Keratinocyte (primary cell): ENCODE measurements at places on chromosomes 13 and 19.
A peak's percentile ranks its signal among the peaks of the same experiment; 100 is the strongest.

DNA sequence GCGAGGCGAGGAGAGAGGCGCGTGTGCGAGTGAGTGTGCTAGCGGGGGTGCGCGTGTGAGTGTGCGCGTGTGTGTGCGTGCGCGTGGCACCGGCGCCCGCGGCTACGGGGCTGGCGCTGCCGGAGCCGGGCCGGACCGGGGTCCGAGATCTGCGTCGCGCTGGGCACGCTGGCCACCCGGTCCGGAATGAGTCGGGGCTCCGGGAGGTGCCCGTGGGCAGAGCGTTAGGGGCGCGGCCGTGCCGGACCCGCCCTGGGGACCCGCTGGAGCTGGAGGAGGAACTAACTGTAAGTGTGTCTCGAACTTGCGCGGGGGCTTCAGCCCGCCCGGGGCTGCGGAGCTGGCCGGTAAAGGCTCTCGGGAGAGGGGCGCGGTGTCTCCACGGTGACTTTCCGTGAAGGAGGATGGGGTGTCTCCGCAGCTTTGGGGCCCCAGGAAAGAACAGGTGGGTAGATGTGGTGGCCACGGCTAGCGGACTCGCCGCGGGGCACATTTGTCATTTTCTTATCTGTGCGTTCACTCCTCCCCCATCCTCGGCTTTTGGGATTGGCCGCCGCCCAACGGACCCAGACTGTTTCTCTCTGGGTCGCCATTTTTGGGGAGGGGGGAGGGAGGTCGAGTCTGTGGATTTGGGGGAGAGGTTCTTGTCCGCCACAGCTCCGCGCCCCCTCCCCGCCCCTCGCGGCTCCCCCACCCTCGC, 10.1 kb upstream of the SOX1 start:
- no peak for DNase-seq

DNA sequence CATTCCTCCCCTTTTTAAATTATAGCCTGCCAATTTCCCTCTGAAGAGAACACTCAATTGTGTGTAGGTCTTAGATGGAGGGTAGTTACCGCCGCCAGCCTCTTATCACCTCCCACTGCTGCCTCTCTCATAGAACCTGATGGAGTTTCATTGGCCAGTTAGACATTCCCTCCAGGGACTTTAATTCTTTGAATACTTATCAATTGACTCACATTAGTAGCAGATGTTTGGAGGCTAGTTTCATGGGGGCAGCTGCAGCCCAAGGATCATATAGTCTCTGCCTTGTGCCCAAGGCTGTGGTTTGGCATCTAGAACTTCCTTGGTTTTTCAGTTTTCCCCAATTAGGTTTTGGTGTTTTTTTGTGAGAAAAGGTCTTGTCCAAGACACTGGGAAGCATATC, 318.9 kb upstream of the HTR2A start:
- DNase-seq, result peak; percentile 83

GRCh38 chr19:33501693-33502356, 19.8 kb downstream of the PEPD start:
- DNase-seq, result no peak

GRCh38 chr13:98476538-98476966, 100.4 kb downstream of the STK24 start:
- peak; percentile 66 for DNase-seq

GRCh38 chr13:41386211-41386610, 71.1 kb upstream of the RGCC start:
- no peak for DNase-seq

DNA sequence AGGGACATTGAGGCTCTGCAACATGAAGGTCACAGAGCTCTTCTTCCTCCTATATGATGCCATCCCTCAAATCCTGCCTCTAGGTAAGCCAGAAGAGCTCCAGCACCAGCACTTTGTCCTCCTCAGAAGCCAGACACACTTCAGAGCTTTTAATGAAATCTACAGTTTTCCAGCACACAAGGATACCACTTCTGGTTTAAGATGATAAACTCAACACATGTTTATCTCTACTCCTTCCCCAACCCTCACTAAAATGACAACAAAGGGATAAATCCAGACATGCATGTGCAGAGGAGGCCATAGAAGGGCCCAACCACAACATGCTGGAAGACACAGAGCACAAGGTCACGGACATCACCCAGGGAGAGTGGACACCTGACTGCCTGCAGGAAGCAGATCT, 195.3 kb downstream of the USP12 start:
- DNase-seq, result no peak

DNA sequence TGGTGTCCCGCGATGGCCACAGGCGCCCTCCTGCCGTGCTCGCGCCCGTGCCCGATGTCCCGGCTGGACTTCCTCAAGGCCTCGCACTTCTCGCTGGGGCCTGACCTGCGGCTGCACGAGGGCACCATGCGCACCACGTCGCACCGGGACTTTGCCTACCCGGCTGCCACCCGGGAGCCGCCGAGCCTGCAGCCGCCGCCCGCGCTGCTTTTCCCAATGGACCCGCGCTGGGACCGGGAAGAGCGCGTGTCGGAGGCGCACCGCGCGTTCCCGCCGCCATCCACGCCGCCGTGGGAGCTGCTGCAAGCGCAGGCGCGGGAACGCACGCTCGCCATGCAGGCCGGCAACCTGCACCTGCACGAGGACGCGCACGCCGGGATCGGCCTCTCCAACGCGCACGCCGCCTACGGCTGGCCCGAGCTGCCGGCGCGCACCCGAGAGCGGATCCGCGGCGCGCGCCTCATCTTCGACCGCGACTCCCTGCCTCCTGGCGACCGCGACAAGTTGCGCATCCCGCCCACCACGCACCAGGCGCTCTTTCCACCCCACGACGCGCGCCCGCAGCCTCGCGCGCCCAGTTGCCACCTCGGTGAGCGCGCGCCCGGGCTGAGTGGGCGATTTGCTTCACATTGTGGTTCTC, 12.1 kb upstream of the PEX11G start:
- no peak for DNase-seq

GRCh38 chr19:49214701-49215100, 57.1 kb downstream of the TRPM4 start:
- DNase-seq, result no peak

DNA sequence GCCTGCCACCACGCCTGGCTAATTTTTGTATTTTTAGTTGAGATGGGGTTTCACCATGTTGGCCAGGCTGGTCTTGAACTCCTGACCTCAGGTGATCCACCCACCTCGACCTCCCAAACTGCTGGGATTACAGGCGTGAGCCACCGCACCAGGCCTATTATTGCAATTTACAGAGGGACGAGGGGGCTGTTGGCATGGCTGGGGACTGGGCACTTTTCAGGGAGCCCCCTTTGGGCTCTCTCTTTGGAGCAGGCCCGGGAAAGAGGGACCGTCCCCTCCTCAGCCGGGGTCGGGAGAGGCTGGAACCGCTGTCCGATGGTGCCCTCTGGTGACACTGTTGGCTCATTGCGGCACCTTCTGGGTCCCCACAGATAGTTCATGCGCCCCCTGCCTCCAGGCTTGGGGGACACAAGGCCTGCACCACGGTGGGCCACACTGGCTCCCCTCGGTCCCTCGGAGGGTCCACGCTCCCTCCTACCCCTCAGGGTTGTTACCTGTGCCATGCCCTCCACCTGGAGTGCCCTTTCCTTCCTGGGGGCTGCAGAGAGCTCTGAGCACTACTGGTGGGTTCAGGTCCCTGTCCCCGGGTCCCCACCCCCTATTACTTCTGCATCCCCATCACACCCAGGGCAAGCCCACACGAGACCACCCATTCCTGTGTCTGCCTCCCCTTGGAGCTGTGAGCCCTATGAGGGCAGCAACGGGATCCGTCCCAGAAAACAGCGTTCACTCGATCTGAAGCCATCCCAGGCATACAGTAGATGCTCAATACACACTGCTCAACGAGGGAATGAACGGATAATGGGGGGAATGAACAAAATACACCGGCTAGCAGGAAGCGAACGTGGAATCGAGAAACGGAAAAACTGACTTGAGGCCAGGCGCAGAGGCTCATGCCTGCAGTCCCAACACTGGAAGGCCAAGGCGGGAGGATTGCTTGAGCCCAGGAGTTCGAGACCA, 12.5 kb downstream of the FEM1A start:
- DNase-seq, result no peak

GRCh38 chr13:111791131-111791530, 275.8 kb upstream of the SOX1 start:
- no peak for DNase-seq

- no peak for DNase-seq
These were observed 1.2 kb downstream of the TBC1D4 start for GRCh38 chr13:75480671-75481175.

DNA sequence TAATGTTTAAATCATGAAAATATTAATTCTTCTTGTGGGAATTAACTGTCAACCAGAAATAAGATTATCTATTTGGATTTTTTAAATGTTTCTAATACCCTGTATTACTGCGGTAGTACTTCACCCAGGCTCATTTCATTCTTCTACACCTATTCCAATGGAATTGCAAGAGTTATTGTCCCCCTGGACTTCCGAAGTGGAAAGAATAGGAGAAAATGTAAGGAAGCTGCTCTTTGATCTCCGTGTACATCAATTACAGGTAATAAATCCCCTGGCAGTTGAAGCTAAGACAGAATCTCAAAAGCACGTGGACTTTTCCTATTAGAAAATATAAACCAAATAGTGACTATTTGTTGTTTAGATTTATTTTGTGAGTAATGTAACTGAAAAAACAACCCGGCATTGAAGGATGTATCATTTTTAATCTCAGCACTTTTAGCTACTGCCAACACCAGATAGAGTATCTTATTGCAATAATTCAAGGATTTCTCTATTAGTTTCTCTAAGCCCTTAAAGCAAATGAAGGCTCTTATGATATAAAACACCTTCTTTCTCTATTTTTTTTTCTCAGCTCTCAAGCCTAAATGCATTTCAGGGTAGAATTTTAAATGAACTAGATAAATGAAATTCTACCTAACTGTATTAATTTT, 77.3 kb downstream of the MZT1 start:
- no peak for DNase-seq

GRCh38 chr13:59801107-59801880, 362.4 kb downstream of the DIAPH3 start:
- DNase-seq, result no peak

GRCh38 chr13:50106559-50106958, 91.3 kb downstream of the KCNRG start:
- DNase-seq, result no peak
